Smooth muscle cell of the coronary artery (primary cell): ENCODE measurements at places on chromosomes 2 and 18. TPM values are rescaled to one million over a fixed set of nuclear protein-coding genes. Genes with fewer than 3 reads are reported as not detected.

Gene KLHL30
- total RNA-seq = 0.59 and 2.5 TPM in 2 replicates

Gene NDC80
- total RNA-seq = 0.47 and 6.8 TPM in 2 replicates

Gene IL1F10
- not detected in 2 replicates for total RNA-seq

Gene UPP2
- total RNA-seq = 0.23 TPM in 1 of 2 replicates, not detected in the other

Gene SKOR2
- not detected in 2 replicates for total RNA-seq

Gene ZAP70
- total RNA-seq = not detected in 2 replicates

Gene RIOK3
- 44.0 and 50.6 TPM in 2 replicates for total RNA-seq

Gene NTSR2
- not detected in 2 replicates for total RNA-seq

Gene RAPH1
- total RNA-seq = 12.4 and 16.5 TPM in 2 replicates

Gene LRATD1
- 0.47 TPM in 1 of 2 replicates, not detected in the other for total RNA-seq

Gene NOSTRIN
- 0.08 and 0.23 TPM in 2 replicates for total RNA-seq

Gene ELOA2
- not detected in 2 replicates for total RNA-seq

Gene TBR1
- not detected in 2 replicates for total RNA-seq

Gene PAX3
- total RNA-seq = 0.38 and 7.6 TPM in 2 replicates

Gene NT5DC4
- total RNA-seq = not detected in 2 replicates

Gene REG3A
- not detected in 2 replicates for total RNA-seq

Gene ALPG
- not detected in 2 replicates for total RNA-seq

Gene GPR39
- total RNA-seq = 0.98 and 6.2 TPM in 2 replicates

Gene SCYGR1
- not detected in 2 replicates for total RNA-seq

Gene GALNT3
- 0.08 TPM in 1 of 2 replicates, not detected in the other for total RNA-seq

Gene RGPD4
- under 0.01 TPM in 1 of 2 replicates, not detected in the other for total RNA-seq

Gene ATG16L1
- 20.9 and 25.1 TPM in 2 replicates for total RNA-seq

Gene GKN2
- 0.23 TPM in 1 of 2 replicates, not detected in the other for total RNA-seq

Gene HOXD3
- 0.23 TPM in 1 of 2 replicates, not detected in the other for total RNA-seq

Gene G6PC2
- not detected in 2 replicates for total RNA-seq

Gene TP53I3
- total RNA-seq = 18.8 and 42.2 TPM in 2 replicates

Gene SAG
- total RNA-seq = not detected in 2 replicates

Gene DLX1
- total RNA-seq = 0.38 TPM in 1 of 2 replicates, not detected in the other

Gene LOXL3
- 25.5 and 62.8 TPM in 2 replicates for total RNA-seq

Gene NCK2
- total RNA-seq = 49.5 and 52.5 TPM in 2 replicates

Gene ZNF514
- total RNA-seq = 7.9 and 9.1 TPM in 2 replicates

Gene CFAP53
- 0.38 and 0.94 TPM in 2 replicates for total RNA-seq

Gene CRYGC
- not detected in 2 replicates for total RNA-seq

Gene CCDC85A
- 2.8 TPM in 1 of 2 replicates, not detected in the other for total RNA-seq

Gene PDE1A
- total RNA-seq = 6.5 and 26.8 TPM in 2 replicates

Gene CIDEA
- total RNA-seq = not detected in 2 replicates

Gene ACAA2
- total RNA-seq = 19.4 and 41.5 TPM in 2 replicates

Gene NCL
- 212 and 251 TPM in 2 replicates for total RNA-seq

Gene STAT4
- 4.1 and 4.4 TPM in 2 replicates for total RNA-seq

Gene CFC1
- total RNA-seq = not detected in 2 replicates

Gene ERICH2
- total RNA-seq = 1.4 TPM in 1 of 2 replicates, not detected in the other

Gene PTRHD1
- total RNA-seq = 22.2 and 40.1 TPM in 2 replicates

Gene KIF3C
- total RNA-seq = 9.6 and 12.3 TPM in 2 replicates

Gene OLA1
- 57.9 and 77.3 TPM in 2 replicates for total RNA-seq

Gene TIGD1
- 1.2 and 1.7 TPM in 2 replicates for total RNA-seq
